HEK293T (cell line): ENCODE measurements at places on chromosomes 6 and 20.

GRCh38 chr6:123062670-123063069, 66.6 kb downstream of the CLVS2 start:
- DNase-seq, result no peak

GRCh38 chr6:138030872-138031271, 76.3 kb downstream of the PERP start:
- no peak for DNase-seq

DNA sequence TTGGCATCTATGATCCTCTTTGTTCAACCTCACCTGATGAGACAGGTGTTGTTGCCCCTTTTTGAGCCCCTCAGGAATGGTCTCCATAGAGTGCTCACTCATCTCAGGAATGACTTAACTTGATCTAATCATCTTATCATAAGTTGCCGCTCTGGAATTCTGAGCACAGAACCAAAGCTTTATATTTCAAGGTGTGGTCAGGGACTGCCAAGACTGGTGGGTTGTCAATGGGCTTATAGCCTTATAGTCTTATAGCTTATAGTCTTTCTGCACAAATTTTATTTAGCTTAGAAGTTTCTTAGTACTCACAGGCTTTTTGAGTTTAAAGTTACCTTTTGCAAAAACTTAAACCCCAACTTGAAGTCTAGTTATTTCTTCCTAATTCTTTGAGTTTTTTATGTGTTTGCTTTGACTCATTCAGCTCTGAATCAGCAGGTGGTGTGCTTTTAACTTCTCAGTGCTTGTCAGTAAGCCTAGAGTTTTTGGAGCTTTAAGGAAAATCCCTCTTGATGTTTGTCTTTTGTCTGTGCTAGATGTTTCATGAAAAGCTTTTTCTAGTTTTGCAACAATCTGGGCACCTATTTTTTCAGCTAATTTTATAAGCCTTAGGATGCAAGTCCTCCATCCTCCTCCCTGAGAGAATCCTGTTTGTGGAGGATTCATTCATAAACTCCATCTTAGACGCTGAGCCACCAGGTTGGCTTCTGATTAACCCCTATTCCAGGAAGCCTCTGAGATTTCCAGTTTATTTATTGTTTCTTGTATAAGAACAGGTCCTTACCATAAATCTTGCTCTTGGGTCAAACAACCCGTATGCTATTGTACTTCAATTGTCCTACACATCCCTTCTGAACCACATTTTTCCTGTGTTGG, 72.3 kb upstream of the SSTR4 start:
- no peak for DNase-seq

DNA sequence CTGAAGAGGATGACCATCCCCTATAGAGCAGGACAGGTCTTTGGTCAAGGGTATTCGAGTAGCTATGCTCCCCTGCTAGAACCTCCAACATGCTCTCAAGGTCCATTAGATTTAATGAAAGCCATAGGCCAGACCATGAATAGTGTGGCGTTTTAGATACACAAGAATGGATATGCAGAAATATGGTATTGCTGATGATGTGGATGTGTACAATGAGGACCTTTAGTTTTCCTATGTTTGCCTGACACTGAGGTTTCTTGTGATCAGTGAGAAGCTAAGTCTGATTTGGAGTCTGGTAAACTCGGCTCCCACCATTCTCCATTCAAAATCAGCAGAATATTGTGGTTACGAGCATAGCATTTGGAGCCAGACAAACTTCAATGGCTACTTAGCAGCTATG, 125.6 kb downstream of the TSHZ2 start:
- DNase-seq, result no peak

- no peak for DNase-seq
Measured at GRCh38 chr6:77324866-77325265, 138.4 kb downstream of the HTR1B start.

DNA sequence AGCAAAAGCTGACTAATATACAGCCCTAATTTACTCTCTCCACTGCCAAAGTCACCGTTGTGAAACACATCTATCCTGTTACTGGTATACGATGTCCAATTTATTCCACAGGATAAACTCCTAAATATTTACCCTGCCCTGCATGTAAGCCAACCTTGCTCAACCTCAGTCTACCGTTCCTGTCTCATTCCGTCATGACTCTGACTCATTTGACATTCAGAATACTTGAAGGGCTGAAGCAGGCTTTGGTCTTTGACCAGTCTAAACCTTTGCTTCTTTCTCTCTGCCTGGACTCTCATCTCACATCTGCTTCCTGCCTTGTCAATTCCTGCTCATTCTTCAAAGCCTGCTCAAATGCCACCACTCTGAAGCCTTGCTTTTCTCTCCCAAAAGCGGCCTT, 157.5 kb downstream of the SCP2D1 start:
- no peak for DNase-seq

DNA sequence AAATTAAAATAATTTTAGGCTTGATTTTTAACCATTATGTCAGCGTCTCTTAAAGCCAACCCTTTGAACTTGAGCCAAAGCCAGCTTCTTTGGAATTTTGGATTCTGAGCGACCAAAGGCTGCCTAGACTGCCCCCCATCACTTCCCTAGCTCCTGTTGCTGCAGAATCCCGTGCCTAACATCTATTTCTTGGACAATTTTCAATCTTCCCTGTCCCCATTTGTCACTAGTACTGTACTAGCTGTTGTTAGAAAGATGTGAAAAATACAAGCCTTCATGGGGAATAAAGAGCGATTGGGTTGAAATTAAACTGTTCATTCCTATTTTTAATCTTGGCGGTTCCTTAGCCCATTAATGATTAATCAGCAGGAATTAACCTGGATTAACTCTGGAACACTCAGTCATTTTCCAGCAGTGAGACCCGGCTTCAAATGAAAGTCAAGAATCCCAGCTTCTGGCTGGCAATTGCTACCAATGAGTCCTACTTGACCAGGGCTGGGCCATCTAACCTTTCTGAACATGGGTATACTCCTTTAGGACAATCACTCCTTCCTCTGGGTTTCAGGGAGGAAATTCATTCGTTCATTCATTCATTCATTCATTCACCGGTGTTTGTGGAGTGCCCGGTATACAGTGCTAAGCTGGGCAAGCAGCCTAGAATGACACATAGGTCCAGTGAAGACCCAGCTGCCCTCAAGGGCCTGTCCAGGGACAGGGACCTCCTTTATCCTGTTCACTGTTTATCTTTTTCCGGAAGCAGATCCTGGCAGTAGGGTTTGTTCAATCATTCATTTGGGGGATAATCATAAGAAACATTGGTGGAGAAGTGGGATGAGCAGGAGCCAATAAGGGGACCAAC, 1.4 kb upstream of the RRBP1 start:
- no peak for DNase-seq

DNA sequence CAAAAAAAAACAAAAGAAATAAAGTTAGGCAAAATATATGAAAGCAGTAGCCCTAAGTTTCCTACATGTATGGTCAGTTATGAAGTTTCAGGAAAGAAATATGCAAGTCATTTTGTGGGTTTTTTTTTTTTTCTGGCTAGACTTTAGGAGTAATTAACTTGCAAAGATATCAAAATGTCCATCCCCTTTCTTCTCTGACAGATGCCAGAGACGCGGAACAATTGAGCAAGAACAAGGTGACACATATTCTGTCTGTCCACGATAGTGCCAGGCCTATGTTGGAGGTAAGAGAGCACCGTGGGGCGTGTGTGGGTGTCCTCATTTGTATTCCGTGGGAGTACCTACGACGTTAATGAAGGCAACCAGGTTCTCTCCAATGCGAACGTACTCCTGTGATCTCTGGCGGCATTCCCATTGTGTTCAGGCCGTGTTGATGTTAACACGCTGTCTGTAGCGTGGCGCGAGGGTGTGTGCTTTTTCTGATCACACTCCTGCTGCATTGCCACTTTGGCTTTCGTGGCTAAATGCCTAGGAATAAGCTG, 19.5 kb downstream of the DUSP22 start:
- DNase-seq, result no peak

DNA sequence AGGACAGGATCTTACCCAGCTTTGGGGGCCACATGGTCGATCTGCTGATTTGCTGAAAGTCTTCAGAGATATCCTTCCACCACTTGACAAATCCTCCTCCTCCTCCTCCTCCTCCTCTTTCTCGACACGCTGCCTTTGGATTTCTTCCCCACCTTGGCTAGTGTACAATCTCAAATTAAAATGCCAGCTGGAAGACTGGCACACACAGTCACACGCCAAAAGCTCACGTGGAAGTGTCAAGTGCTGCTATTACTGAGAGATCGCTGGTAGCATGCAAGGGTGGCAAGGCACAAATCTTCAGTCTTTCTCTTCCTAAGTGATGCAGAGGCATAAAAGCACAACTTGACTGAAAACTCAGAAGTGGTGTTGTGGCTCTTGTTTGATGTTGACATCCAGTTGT, 35.3 kb downstream of the GPR6 start:
- no peak for DNase-seq

DNA sequence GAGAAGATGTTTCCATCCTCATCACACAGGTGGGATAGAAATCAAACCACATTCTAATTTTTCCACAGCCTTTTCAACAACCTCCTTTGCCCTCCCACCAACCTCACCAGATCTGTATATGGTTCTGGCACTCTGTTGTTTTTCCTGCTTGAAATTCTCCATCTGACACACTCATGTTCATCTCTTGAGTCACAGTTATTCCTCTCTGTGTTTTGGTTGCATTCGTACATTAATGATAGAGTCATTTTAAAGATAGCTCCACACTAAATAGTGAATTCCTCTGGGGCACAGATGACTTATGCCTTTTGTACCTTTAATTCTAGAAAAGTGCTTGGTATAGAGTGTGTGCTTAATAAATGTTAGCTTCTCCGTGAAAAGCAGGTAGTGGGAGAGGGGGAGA, 1.4 kb upstream of the GCLC start:
- DNase-seq, result no peak

GRCh38 chr20:24703284-24703610, 233.8 kb downstream of the SYNDIG1 start:
- DNase-seq, result no peak

- no peak for DNase-seq
Measured at GRCh38 chr6:32164295-32164694, at the start of gene EGFL8. EGFL8 (plus strand) TSS chr6:32164595; CDS start chr6:32166166, 1,571 bp downstream.

GRCh38 chr6:39251406-39251805, 22.1 kb upstream of the KCNK5 start:
- DNase-seq, result no peak

DNA sequence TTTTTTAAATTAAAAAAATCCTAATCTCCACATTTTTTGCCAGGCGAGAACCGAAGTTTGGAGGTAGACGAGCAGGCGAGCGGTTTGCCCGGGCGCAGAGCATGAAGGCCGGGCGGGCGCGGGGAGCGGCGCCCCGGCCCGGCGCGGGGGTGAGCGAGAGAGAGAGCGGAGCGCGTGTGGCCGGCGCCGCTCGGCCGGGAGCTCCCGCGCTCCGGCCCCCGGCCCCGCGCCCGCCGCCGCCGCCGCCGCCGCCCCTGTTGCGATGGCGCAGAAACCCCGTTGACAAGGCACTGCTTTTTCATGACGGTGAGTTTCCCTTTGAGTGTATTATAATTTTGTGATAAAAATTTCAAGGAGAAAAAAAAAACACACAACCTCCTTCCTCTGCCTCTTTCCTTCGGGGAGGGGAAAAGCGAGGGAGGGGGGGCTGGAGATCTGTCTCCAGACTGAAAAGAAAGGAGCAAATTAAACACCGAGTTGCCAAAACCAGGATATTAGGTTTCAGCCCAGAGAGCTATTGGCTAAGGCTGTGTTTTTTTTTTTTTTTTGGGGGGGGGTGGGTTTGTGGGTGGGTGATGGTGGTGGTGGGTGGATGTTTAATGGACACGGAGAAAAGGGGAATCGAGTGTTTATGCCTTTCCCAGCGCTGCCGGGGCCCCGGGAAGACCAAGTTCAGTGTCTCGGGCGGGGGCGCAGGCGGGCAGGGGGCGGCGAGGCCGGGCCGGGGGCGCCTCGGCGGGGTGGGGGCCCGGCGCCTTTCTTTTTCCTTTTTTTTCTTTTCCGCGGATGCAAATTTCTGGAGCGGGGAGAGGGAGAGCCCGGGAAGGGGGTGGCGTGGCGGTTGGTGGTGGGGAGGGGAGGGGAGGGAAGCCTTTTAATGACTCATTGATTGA, at the start of gene BICRAL:
BICRAL (plus strand) TSS at position 257 of the 893 bp plus-strand sequence. CDS start 39,971 bp downstream, outside the sequence.
- peak; percentile 60 for DNase-seq

DNA sequence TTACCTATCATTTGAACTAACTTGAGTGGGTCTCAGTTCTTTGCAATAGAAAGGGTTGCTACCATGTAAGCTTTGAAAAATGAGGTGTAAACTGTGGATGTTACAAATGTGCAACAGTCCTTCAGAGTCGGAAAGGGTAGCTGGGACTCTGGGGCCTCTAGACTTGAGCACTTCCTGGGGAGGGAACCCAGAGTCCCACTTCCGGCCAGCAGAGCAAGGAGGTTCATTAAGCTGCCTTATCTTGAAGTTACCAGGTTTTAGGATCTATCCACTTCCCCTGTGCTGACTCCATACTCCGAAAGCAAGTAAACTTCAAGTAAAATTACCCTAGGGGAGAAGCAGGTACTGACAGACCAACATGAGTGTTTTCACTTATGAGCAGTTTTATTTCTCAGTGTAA, 9.4 kb downstream of the TRIM10 start:
- no peak for DNase-seq

- no peak for DNase-seq
Measured at GRCh38 chr6:37766717-37767116, 52.8 kb upstream of the ZFAND3 start.

- peak; percentile 27 for DNase-seq
Measured at GRCh38 chr6:101401792-101402621, 8.5 kb downstream of the GRIK2 start.

DNA sequence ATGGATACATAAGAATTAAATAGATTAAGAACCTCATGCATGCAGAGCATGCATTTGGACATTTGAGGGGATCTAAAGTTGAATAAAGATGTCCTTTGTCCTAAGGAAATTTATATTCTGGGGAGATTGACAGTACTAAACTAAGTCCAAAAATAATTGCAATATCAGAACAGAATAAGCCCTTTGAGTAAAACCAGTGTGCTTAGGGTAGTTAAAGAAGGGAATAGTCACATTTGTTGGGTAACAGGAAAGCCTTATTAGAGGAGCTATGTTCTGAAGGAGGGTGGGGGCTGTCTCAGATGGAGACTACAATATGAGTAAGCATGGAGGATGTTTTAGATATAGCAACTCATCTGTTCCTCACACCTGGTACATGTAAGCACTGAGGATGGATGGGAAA, 35.8 kb downstream of the CDC5L start:
- DNase-seq, result no peak

GRCh38 chr20:58647796-58648501, 3.1 kb upstream of the STX16 start:
- DNase-seq, result no peak

GRCh38 chr6:79307321-79308036, 73.0 kb upstream of the HMGN3 start:
- no peak for DNase-seq

GRCh38 chr6:64023693-64024092, 388.1 kb downstream of the PHF3 start:
- no peak for DNase-seq

GRCh38 chr20:47412083-47412482, 55.6 kb upstream of the ZMYND8 start:
- DNase-seq, result no peak
